ENCODE measurements at places on chromosomes 6 and 20.

- DNase-seq = peak; percentile 56
Measured at GRCh38 chr6:45424451-45424861, 46.7 kb upstream of the SUPT3H start.

DNA sequence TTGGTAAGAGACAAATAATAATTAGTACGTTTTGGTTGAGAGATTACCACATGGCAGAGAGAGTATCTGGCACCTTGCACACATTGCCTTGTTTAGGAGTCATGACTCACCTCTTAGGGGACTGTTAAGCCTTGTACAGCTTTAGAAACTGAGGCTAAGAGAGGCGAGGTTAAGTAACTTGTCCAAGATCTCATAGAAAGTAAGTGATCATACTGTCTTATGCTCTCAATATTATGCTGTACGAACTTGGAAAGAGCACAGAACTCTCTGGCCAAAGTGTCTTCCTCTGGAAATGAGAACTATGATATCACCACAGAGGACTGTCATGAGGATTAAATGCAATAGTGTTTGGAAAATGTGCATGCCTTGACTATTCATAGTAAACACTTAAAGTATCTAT is 249.0 kb downstream of the UTRN start:
- no peak for DNase-seq

DNA sequence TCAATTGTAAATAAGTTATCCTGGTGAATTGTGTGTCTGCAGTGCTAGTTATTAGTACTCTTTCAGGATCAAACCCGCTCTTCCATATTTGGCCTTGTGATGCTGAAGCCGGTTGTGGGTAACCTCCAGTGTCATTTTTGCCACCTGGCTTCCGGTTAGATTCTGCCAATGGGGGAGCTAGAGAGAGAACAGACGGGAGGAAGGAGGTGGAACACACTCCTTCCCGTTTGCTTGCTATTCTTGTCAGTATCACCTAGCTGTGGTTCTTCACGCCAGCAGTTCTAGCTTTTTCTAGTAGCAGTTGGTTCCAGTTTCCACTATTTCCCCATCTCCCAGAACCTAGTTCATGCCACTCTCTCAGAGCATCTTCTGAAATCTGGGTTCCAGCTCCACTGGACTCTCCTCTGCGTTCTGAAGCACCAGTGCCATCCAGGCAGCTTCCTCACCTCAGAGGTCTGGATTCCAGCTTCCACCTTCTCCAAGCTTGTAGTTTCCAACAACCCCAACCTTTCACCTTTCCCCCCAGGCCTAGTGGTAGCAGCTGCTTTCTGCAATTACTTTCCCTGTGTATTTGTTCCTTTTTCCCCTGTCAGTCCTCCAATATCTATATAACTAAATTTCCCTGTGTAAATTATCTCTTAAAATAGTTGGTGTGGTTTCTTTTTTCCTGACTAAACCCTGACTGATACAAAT is 46.9 kb upstream of the LOC128125822 start:
- DNase-seq = no peak

GRCh38 chr6:24872779-24873178 is 63.0 kb downstream of the RIPOR2 start:
- no peak for DNase-seq

GRCh38 chr20:9051508-9051907 is 17.4 kb upstream of the PLCB4 start:
- DNase-seq = no peak

GRCh38 chr6:37503309-37503965 is 3.7 kb upstream of the CCDC167 start:
- no peak for DNase-seq

- no peak for DNase-seq
Measured at GRCh38 chr20:49006446-49006980, 39.6 kb upstream of the CSE1L start.

- no peak for DNase-seq
Measured at GRCh38 chr20:51651921-51652549, 109.5 kb upstream of the NFATC2 start.

- no peak for DNase-seq
Measured at GRCh38 chr20:46635514-46636136, 15.6 kb downstream of the SLC13A3 start.

DNA sequence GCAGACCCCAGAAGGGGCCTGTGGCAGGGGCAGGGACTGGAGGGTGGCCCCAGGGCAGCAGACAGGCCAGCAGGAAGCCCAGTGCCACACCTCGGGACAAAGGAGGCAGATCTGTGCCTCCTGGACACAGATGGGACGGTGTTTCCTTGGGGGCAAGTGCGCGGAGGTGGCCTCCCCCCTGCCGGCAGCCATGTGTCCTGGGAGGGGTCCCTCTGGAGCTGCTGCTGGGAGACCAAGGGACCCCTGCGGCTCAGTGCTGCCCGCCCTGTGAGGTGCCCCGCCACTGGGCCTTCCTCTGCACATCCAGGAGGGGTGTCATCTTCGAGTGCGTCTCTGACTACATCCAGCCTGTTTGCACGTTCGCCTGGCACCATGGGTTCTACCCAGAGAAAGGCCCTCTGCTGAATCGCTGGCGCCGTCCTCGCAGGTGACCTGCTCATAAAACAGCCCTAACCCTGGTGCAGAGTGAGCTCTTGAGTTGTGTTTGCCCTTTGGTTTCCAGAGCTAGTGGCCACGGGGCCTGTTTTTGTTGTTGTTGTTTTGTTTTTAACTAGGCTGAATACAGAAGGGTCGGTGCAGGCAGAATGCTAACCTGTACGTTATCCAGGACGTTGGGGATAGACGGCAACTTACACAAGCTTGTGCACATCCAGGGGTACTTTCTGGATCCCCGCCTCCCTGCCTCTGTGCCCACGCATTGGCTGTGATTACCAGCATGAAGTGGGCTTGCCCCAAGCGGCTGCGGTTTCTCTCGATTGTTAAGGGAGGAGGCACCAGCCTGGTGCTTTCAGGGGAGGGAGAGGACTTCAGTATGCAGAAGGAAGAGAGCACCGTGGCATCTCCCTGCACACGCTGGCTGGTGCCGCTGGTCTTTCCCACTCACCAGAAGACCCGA is 1.3 kb upstream of the KCNQ2 start:
- no peak for DNase-seq

- DNase-seq = no peak
Measured at GRCh38 chr6:130743175-130743574, 84.0 kb upstream of the SMLR1 start.

GRCh38 chr20:25453035-25453810 is 45.8 kb downstream of the GINS1 start:
- DNase-seq = no peak

DNA sequence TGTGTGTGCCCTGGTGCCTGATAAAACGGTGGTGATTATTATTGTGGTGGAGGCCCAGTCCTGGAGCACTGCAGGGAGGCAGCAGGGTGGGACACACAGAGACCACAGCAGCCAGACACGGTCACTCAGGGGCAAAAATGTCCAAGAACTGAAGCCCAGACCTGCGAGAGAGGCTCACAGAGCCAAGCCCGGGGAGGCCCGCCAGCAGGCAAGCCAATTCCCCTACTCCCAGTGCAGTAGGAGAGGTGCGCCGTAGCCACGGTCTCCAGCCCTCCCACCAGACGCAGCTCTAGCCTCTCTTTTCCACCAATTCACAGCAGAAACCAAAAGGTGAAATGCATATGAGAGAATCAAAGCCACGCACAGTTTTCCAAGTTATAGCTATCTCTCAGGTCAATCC is 179.4 kb upstream of the TAB2 start:
- DNase-seq = no peak

GRCh38 chr20:37841971-37842370 is 61.0 kb upstream of the VSTM2L start:
- no peak for DNase-seq

DNA sequence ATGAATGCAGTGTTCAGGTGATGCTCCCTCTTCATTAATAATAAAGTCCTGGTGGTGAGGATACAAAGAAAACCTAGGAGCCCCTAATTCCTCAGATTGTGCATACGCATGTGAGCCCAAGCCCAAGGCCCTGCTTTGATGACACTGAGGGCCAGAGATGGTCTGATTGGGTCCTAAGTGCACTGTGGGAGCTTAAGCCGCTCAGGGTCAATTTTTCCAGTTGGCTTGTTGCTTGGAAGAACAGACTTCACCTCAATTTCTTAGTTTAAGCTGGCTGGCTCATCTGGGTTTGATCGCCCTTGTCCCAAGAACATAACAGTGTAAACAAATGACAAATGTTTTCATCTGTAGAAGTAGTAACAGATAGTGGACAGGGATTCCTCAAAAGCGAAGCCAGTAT is 41.4 kb downstream of the INSM1 start:
- DNase-seq = no peak

- DNase-seq = no peak
Measured at GRCh38 chr6:90086517-90086916, 192.2 kb downstream of the GJA10 start.

- no peak for DNase-seq
Measured at GRCh38 chr20:32580970-32581838, 3.9 kb downstream of the NOL4L start.

DNA sequence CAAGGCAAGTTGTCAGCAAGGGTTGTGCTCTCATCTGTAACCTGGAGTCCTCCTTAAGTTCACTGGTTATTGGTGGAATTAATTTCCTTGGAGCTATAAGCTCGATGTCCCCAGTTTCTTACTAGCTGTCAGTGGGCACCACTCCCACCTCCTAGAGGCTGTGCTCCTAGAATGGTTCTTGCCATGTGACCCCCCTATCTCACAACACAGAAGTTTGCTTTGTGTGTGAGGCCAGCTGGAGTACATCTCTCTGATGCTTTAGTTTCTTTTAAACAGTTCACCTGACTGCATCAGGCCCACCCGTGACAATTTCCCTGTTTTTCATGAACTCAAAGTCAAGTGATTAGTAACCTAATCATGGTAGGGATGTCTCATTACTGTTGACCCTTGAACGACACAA is 179.1 kb upstream of the SCGN start:
- no peak for DNase-seq

GRCh38 chr6:52632011-52632410 is 38.9 kb upstream of the TMEM14A start:
- no peak for DNase-seq

DNA sequence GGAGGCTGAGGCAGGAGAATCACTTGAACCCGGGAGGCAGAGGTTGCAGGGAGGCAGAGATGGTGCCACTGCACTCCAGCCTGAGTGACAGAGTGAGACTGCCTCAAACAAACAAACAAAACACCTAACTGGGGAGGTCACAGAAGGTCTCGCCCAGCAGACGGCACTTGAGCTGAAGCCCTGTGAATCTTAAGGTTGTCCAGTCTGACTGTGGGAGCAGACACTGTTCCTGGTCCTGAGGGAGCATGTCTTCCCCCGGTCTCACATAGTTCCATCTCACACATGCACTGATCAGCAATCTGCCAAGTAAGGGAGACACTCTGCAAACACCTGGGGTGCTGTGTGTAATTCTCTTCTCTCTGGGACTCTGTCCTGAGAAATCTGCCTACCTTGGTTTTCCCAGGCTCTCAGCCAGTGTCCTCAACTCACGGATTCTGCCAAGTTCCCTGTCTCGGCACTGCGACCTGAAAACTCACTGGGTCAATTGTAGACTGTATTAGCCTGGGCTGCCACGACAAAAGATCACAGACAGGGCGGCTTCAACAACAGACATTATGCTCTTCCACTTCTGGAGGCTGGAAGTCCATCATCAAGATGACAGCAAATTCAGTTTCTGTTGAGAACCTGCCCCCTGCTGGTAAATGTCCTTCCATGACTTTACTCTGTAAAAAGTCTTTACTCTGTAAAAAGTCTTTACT is 94.3 kb downstream of the JPH2 start:
- DNase-seq = peak; percentile 5

DNA sequence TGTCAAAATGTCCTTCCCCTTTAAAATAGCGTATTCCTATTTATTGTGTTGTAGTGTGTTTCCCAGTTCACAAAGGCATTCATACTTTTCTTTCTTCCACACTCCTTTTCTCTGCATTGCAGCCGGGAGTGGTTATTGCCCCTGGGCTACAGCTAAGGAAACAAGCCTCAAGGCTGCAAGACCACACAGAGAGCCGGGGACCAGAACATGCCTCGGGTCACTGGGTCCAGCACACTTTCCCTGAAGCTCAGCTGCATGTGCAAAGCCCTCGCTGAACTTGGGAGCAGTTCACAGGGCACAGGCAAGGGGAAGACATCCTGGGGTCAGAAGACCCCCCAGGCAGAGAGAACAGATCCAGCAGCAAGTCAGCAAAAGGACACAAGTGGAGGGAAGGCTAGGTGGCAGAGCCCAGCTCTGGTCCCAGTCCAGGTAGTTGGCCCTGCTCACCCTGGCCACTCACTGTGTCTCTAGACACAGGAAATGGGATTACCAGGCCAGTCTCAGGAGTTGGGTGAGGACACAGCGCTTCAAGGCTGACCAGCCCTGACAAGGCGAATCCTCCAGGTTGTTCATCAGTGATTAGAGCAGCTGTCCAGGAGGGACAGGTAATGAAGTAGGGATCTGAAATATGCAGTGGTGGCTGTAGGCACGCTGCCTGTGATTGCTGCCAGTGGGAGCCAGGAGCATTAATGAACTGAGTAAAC is 118.2 kb downstream of the CD83 start:
- no peak for DNase-seq

DNA sequence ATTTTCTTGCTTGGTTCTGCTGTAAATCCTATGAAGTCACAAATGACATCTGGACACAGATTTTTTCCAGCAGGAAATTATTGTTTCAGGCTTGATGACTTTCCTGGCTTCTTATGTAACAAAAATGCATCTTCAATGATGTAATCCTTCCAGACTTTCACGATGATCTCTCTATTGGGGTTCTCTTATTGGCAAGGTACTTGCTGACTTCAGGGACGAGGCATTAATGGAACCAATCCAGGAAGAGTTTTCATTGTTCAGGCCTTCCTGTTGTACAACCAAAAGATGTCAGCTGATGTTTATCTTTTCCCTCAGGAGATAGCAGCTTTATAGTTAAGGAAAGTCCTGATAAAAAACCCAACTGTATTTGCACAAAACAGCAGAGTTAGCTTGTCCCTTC is 118.5 kb upstream of the MMS22L start:
- no peak for DNase-seq

- DNase-seq = no peak
Measured at GRCh38 chr6:156948807-156949206, 171.6 kb downstream of the ARID1B start.

DNA sequence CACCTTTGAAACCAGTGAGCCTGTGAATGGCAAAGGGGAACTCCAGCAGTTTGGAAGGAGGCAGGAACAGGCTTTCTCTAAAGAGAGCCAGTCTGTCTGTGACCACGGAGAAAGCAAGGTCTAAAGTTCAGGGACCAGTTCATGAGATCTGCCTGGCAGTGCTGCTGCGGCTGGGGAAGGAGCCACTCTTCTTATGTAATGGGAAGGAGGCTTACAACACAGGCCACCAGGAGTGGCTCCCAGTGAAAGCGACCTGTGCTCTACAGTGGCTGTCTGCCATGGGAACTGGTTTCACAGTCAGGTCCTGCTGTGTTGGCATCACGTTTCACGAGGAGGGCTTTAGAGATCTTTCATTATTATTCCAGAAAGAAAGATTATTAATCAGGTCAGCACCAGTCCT is 291.9 kb upstream of the PRDM1 start:
- DNase-seq = no peak

GRCh38 chr20:2697768-2698167 is 5.2 kb downstream of the EBF4 start:
- no peak for DNase-seq

DNA sequence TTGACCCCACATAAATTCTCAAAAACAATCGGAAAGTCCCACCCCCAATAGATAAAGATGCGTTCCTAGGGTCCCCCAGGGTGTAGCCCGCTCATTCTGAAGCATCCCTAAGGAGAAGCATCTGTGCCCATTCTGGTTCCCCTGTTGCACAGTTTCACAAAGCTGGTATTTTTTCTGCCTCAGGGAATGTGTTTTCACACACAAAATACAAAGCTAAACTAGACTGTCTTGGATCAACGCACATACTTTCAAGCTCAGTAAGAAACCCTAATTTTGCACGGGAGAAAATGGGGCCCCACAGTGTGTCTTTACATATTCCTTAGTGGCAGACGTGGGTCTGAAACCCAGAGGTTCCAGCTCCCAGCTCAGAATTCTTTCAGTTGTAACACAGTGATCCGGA is 6.1 kb downstream of the FOXQ1 start:
- no peak for DNase-seq
